Stimulated activated CD4-positive, alpha-beta T cell treated with anti-CD3 and anti-CD28 coated beads, TNF-alpha, amount 100 ng/mL, for 48 hours (primary cell): ENCODE measurements at places on chromosomes 2 and 18.

GRCh38 chr2:149579972-149580882 lies 7.3 kb downstream of the MMADHC start:
- DNase-seq: no peak

- DNase-seq: no peak
Measured at GRCh38 chr2:167842047-167842446, 405.3 kb downstream of the STK39 start.

- DNase-seq: no peak
Measured at GRCh38 chr2:67867735-67868134, 195.1 kb downstream of the C1D start.

GRCh38 chr2:241563981-241564595 lies 5.5 kb downstream of the BOK start:
- DNase-seq: no peak

DNA sequence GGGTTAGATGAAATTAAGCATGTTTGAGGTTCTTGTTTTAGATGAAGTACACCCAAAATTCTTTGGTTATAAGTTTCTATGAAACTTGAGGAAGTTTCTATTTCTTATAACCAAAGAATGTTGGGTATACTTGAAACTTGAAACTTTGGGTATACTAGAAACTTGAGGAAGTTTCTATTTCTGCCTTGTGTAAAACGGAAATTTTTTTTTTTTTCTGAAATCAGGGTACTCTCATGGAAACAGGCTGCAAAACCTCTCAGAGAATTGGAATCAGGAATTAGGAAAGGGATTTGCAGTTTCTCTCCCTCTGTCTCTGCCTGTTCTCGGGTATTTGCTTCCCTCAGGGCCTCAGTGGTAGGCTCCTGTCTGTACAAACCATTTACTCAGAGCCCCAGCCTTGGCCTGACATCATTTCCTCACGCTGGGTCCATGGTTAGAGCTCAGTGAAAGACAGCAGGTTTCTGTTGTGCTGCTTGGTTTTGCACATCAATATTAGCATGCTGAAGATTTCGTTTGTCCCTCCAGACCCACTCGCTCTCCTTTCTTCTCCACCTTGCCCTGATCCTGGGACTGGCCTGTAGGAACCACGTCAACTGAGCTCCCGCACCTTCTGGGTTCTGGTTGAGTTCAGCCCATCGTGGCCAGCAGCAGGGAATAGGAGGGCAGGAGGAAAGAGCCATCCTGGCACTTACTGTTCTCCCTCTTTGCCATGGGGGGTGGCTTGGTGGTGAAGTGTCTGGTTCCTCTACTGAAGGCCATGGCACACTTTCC lies 106.4 kb downstream of the POLR1A start:
- no peak for DNase-seq

DNA sequence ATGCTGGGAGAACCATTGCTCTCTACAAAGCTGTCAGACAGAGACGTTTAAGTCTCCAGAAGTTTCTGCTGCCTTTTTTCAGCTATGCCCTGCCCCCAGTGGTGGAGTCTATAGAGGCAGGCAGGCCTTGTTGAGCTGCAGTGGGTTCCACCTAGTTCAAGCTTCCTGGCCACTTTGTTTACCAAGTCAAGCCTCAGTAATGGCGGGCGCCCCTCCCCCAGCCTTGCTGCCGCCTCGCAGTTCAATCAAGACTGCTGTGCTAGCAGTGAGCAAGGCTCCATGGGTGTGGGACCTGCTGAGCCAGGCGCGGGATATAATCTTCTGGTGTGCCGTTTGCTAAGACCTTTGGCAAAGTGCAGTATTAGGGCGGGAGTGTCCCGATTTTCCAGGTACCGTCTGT lies 52.7 kb upstream of the SCYGR2 start:
- no peak for DNase-seq

- no peak for DNase-seq
Measured at GRCh38 chr2:24453379-24454073, 37.5 kb upstream of the NCOA1 start.

DNA sequence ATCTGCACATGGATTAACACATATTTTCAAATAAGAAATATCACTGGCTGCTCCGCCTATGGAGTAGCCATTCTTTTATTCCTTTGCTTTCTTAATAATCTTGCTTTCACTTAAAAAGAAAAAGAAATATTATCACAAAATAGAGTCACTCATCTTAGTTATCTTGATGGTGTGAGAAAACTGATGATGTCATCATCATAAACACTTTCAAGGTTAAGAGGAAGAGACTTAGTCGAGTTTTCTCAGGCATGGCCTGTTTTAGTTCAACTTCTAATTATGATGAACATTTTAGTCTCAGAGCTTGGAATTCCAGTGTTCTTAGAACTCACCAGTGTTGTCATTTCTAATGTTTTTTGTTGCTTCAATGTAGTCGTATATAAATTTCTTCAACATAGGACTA lies 506.1 kb downstream of the PTPRM start:
- no peak for DNase-seq

DNA sequence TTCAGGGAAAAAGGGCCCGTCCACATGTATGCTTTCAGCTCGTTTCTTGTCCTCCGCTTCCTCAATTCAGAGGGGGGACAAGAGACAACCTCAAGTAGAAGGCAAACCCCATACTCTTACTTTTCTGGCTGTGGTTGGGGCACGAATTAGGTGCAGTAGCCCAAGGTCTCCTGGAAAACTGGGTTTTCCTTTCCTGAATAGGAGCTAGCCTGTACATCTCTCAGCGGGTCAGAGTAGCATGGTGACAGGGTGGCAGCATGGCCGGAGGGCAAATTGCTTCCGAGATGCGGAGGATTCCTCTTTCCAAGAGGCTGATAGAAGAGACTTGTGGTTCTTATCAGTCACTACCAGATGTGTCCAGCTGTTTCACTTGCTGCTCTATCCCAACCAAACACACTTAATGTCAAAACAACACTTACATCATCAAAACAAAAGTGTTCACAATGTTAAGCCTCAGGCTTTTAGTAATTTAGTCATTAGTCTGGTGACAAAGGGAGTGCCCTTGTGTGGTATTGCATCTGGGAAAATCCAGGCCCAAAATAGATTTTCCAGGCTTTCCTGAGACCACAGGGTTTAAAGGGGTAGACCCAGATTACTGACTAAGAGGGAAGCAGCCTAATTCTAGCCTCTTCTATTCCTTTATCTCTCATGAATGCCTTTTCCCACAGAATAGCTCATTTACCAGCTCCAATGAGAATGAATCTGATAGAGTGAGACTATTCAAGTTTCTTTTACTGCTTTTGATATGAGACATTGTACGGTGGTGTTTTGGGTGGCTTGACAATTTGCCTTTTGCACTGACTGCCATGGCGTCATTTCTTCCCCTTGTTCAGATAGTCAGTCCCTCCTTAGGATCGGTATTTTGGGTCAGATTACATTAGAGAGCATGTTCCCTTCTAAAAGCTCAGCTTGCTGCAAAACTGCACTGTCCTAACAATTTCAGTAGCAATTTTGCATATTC lies 162.0 kb downstream of the LTBP1 start:
- DNase-seq: no peak

GRCh38 chr2:75199428-75200011 lies at the start of gene TACR1:
Gene TACR1 (minus strand): TSS chr2:75199520. CDS start chr2:75198934, 586 bp downstream.
- DNase-seq: peak; percentile 38

DNA sequence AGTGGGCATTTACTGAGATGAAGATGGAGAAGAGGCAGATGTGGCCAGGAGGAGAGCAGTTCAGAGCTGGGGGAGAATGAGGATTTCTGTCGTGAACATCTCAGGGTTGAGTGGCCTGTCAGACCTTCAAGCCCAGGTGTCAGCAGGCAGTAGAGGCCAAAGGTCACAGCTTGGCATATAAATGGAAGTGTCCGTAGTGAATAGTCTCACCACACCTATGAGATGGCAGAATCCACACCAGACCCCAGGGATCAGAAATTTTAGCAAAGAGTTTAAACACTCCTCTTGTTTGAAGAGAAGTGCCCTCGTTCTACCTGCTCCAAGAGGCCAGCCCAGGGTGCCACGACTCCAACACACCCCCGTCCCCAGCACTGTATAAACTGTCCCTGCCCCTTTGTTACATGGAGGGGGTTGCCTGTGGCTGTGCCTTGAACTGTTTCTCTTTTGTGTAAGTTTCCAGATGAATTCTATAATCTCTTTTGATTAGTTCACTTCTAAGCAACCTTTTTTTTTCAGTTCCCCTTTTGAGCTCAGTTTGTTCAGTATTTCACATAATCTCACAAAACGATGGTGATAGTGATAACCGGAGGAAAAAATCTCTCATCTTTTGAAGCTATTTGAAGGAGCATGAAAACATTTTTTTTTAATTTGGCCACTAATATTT lies 69.0 kb upstream of the TTC39C start:
- no peak for DNase-seq

- DNase-seq: no peak
Measured at GRCh38 chr2:189683348-189683747, 8.9 kb downstream of the ANKAR start.

DNA sequence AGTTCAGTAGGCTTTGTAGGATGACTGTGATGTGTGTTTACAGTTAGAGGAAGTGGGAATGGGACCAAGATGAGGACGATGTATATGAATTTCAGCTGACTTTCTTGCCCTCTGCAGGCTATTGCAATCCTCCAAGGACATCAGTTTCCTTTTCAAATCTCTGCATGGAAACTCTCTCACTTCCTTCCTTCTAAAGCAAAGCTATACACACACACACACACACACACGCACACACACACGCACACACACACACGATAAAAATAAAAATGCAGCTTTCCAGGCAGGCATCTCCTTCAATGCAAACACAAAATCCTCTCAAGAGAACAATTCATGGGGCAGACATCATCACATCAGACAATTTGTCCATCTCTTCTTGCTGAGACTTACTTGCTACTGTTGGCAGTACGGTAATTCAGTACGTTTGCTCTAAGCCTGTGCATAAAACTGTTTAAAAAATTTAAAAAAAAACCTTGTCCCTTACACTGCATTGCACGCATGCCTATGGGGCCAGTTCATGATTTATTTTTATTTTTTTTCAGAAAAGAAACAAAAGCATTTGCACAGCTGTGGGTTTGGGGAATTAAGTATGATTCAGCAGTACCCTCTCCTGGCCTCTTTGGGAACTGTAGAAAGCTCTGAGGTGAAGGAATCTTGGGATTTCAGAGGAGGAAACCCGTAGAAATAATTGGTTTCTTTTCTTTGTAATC lies 27.1 kb upstream of the ICOS start:
- no peak for DNase-seq

DNA sequence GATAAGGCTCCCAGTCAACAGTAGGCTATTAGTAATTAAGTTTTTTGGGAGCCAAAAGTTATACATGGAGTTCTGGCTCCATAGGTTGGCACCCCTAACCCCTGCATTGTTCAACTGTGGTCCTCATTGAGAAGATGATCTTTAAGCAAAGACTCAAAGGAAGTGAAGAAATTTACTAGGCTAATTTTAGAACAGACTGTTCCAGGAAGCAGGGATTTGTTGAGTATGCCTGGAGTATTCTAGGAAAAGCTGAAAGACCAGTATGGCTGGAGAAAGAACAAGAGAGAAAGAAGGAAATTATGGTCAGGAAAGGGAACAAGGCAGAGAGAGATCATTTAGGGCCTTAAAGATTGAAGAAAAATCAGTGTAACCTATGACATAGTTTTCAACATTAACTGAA lies 125.1 kb downstream of the PMAIP1 start:
- DNase-seq: no peak

DNA sequence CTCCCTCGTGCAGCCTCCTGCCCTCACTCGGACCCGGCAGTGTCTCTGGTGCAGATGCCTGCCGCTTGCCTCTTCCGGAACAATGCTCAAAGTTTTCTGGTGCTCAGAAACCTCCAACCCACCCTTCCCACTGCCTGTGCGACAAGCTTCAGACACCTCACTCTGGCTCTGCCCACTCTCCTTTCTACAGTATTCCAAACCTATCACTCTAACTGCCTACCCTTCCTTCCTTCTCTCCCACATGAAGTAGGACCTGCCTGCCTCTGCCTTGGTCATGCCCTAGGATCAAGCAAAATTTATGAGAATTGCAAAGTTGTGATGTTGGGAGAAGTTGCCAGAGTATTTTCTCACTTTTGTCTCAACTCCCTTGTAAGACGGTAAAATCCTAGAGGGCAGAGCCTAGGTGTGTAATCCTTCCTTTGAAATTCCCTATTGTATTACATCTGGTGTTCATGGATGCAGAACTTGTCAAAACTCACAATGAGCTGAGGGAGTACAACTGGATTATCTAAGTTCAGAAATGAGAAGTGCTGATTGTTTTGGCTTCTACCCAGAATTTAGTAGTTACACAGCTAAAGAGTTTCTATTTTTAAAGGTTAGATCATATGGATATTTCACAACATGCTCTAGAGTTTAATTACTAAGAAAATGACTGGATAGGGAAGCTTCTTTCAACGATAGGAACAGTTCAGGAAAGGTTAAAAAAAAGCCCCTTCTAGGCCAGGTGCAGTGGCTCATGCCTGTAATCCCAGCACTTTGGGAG lies 7.2 kb downstream of the NPC1 start:
- DNase-seq: no peak

DNA sequence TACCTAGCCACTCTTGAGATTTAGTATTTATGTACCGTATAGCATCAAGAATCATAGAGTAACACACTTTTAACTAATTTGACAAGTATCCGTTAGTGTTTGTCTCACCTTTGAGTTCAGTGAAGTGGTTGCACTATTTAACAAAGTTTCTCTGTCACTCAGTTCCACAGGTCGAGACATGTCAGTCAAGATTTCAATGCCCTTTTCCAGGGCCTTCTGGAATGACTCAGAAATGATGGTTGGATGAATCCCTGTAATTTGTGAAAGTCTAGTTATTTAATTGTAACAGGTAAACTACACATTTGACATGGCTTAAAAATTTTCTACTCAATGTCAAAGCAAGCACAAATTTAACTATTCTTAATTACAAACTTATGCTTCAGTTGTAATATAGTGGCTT lies 9.7 kb downstream of the CCT4 start:
- no peak for DNase-seq

DNA sequence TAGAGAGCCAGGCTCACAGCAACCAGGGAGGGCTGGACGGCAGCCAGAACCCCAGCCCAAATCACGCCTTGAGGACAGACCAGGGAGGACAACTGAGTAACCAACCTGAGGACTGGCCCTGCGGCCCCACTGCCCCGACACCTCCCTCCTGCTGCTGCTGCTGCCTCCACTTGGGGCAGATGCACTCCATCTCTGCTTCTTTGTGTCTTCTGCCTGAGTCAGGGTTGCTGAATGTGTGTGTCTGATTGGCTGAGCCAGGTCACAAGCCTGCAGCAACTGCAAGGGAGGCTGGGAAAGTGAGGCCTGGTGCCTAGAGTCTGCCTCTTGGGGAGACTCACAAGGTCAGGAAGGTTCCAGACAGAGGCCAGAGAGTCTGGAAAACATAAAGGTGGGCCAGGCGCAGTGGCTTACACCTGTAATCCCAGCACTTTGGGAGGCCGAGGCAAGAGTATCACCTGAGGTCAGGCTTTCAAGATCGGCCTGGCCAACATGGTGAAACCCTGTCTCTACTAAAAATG lies 83.4 kb downstream of the ZFP36L2 start:
- no peak for DNase-seq
